Stimulated activated CD4-positive, alpha-beta T cell treated with anti-CD3 and anti-CD28 coated beads, Interleukin-2, amount 100 ng/mL, for 4 hours (primary cell): ENCODE measurements at places on chromosomes 3 and 15.

DNA sequence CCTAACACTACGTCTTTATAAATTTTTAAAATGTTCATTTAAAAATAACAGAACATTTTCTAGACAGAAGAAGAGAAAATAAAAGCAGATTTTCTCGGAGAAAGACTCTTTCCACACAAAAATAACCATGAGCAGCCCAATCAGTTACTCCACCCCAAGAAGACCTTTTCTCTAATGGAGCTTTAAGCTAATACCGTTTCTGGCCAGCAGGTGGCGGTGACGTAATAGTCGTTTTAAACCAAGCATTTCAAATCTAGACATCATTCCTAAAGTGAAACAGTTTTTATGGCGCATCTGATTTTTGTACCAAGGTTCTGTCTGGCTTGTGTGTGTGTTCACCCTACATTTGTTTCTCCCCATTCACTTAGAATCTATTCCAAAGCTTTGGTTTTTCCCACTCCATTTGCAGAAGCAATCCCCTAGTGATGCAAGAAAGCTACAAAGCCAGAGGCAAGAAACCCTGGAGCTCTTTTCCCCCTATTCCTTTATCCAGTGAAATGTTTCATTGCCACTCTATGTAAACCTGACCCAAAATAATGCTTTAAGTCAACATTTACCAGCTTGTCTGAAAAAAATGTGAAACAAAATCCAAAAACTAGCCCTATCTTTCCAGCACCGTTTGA lies 336.7 kb upstream of the IGF1R start:
- peak; percentile 39 for DNase-seq

DNA sequence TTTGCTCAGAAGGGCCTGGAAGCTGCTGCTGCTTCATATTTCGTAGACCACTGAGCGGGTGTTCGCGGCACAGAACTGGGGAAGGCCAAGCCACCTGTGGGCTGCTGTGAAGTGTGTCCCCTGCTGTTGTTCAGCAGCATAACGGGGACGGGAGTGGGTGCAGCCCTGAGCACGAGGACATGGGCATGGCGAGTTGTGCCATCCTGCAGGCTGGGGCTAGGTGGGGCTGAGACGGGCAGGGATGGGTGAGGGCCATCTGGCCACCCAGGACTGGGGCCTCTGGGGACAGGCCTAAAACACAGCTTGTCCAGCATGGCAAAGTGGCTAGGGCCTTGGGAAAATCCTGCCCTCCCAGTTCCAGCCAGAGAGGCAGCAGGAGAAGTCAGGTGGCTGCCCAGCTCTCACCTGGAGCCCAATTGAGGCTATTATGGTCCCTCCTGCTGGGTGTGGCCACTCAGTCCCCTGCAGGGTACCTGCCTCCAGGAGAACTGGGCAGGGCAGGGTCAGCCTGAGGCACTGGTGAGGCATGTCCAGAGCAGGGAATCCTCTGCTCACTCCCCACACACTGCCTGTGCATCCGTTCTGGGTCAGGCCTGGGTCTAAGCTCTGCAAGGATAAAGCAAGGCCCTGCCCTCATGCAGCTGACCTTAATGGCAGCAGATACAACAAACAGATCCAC lies 29.5 kb downstream of the CFAP100 start:
- DNase-seq: no peak

GRCh38 chr3:126558336-126559071 lies at the start of gene C3orf22:
TSS of gene C3orf22 (minus strand) at chr3:126558932. CDS start at chr3:126553390, 5,542 bp downstream.
- DNase-seq: no peak

DNA sequence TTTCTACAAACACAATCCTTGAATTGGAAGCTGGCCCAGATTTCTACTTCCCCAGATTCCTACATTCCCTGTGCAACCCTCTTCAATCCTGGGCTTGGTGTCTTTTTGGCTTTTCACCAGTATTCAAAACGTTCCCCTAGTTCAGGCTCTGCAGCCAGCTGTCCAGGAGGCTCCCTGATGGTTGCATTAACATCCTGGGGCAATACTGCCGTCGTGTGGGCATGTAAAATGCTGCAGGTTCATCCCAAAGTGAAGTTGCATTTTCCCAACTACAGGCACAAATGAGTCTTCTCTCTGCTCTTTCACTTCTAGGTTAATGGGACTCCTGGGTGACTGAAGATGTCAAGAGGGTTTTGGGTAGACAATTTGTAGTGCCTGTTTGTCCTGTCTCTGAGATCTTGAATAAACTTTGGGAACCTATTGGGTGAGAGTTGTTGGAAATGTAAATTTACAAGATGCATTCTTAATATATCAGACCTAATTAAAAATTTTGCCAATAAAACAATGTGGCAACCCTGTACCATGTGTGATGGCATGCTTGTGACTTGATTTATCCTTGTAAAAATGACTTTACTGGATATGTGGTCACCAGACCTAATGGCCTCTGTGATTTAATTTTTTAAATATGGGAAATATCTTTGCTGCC lies 28.6 kb downstream of the SOX14 start:
- no peak for DNase-seq

GRCh38 chr15:71888797-71889196 lies 78.4 kb downstream of the NR2E3 start:
- no peak for DNase-seq

- DNase-seq: no peak
Measured at GRCh38 chr3:10936686-10937085, 55.9 kb upstream of the SLC6A1 start.

GRCh38 chr3:13884851-13885703 lies 5.2 kb upstream of the WNT7A start:
- peak; percentile 59 for DNase-seq

- no peak for DNase-seq
Measured at GRCh38 chr3:43792904-43793303, 102.2 kb downstream of the ABHD5 start.

DNA sequence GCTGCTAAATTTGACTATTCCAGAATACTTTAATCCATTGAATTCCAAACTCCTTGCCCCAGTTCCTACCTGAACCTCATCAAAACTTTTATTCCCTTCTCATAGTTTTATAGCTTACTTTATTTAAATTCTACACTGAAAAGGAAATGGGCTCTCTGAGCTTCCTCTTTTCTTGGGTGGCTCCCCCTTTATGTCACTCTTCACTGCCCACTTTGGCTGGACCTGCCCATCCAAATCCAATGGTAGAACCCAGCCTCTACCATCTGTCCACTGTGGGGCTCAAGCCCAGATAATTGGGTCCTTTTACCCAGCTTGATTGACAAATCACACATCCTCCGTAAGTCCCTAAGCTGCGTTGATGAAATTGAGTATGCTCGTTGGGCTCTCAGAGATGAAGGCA lies 216.5 kb downstream of the BBX start:
- DNase-seq: no peak

DNA sequence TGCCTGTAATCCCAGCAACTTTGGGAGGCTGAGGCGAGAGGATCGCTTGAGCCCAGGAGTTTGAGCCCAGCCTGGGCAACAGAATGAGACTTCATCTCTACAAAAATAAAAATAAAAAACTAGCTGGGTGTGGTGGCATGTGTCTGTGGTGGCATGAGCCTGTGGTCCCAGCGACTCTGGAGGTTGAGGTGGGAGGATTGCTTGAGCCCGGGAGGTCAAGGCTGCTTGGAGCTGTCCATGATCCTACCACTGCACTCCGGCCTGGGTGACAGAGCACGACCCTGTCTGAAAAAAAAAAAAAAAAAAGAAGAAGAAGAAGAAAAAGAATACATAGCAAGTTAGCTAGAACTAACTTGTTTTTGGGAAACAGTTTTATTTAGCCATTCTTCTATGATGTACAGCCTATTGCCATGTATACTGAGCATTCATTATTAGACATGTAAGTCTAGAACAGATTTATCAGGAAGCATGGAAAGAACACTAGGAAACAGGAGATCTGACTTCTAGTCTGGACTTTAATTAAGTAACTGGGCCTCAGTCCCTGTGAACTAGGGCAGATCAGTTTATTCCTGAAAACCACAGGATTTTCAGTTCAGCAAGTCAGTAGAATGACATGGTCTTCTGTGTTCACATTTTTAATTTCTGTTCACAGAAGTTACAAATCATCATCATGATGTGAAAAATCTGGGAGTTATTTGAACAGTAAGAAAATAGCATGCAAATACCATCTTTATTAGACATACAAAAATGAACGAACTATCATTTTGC lies 65.5 kb downstream of the KAT2B start:
- no peak for DNase-seq

GRCh38 chr3:60056404-60056803 lies 1006.6 kb upstream of the CFAP20DC start:
- no peak for DNase-seq

GRCh38 chr15:81293728-81294515 lies 30.0 kb downstream of the STARD5 start:
- DNase-seq: peak; percentile 68

- no peak for DNase-seq
Measured at GRCh38 chr15:98938799-98939198, 68.8 kb downstream of the PGPEP1L start.

DNA sequence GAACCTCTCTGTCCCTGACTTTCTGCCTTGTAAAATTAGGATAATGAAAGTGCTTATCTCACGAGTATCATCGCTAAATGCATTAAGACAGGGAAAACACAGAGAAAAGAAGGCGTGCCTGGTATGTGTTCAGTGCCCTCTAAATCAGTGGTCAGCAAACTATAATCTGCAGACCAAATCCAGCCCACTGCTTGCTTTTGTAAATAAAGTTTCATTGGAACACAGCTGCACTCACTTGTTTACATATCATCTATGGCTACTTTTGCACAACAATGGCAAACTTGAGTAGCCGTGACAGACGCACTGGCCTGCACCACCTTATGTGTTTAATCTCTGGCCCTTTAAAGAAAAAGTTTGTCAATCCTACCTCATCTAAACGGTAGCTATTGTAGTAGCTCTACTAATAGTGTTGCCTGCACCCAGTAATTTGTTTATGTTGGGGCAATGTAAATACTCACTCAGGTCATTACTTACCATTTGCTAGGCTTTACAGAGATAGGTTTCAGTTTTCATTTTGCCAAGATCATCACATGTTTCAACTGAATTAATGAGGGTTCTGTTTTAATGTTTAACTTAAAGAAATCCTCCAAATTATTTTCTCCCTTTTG lies 229.4 kb downstream of the FEZF2 start:
- no peak for DNase-seq

- no peak for DNase-seq
Measured at GRCh38 chr15:68994149-68994548, 20.3 kb upstream of the NOX5 start.

DNA sequence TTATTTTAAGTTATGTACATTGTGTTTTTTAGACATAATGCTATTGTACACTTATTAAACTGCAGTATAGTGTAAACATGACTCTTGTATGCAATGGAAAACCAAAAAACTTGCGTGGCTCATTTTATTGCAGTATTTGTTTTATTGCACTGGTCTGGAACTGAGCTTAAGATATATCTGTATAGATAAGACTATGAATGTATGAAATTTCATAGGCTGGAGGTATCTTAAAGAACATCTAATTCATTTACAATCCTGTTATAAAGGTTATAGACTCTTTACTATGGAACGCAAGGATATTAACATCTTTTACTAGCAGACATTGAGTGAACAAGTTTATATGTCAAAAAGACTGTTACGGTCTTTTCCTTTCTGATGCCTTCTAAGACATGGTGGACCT lies 459.4 kb downstream of the IL5RA start:
- DNase-seq: no peak

- DNase-seq: no peak
Measured at GRCh38 chr3:157300094-157300493, 136.6 kb upstream of the PTX3 start.

DNA sequence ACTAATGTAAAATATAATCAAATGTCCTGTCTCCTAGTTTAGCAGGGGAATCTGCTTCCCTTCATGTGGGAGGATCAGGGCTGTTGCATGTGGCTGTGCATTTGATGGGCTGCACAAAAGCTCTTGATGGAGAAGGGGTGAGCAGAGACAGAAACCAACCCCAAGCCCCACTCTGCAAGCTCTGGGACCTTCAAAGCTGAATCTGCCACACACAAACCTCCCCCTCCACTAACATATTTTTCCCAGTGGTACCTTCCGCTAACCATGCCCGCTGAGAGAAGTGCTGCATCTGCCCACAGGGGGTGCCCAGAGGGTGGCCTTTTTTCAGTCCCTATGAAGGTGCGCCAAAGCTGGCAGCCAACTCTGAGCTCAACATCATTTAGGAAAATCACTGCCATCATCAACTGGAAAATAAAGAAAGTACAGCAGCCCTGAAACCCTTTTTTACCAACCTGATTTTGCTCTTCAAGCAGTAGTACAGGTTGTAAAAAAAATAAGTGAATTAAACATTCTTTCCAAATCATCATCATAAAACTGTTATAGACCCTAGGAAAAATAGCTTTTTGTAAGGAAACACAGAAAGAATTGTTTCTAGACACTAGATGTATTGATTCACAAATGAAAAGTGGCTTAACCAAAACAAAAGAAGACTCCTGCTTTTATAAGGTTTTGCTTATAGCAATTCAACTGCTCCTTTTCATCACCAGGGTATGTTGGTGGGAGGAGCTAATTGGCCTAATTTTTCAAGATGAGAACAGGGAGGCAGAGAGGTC lies 97.0 kb downstream of the HHLA2 start:
- DNase-seq: no peak

DNA sequence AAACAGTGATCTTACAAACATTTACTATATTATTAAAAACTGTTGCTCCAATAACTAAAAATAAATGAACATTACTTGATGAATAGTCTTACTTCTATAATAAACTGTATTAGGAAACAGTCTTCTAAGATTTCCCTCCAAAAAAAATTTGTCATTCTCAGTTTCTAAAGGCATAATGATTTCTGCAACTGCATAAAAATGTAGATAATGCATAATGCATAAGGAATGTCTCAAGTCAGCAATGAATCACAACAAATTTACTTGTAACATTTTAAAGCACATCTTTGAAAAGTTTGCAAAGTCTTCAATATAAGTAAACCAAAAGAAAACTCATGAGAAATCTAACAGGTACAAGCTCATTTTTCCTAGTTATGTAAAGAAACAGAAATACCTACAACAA lies 113.5 kb downstream of the VPS13C start:
- no peak for DNase-seq

DNA sequence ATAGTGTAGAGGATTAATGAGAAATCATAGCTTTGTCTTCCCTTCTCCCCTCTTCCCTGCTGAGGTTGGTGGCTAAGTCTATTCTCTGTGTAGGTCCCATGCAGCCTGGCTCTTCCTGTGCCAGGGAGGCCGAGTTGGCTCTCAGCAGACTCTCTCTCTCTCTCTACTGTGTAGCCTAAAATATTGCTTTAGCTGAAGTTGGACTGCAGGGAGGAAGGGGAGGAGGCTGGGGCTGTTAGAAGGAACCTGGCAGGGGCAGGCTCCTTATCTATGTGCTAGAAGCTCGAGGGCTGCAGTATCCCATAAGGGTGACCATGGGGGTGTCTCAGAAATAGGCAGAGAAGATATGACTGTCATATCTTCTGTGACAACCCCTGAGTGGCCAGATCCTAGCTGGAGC lies 160.8 kb downstream of the EPHB1 start:
- no peak for DNase-seq

- DNase-seq: no peak
Measured at GRCh38 chr15:94056314-94056713, 175.0 kb upstream of the MCTP2 start.

GRCh38 chr3:37701734-37702433 lies 159.8 kb upstream of the CTDSPL start:
- no peak for DNase-seq

DNA sequence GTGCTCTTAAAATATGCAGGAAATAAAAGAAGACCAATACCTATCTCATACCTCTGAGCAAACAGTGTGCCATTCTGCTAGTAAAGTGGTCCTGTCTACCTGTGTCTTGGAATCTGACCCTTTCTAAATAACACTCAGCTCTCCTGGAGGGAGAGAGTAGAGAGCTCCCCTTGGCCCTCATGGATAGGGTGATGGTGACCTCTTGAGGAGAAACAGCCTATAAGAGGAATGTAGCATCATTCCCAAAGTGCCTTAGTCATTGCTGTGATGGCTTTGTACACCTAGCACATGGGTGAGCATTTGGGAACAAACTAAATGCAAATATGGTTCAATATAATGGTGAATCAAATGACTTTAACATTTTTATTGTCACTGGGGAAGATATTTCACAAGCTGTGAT lies 10.0 kb downstream of the SNTN start:
- DNase-seq: no peak
